Activated CD4-positive, alpha-beta T cell treated with anti-CD3 and anti-CD28 coated beads, Interleukin-2, amount 10 ng/mL, durations not matched to agents 24 days and 14 days (primary cell): ENCODE measurements at places on chromosomes 13 and 19. TPM values are rescaled to one million over a fixed set of nuclear protein-coding genes. Genes with fewer than 3 reads are reported as not detected.

GRCh38 chr13:113926301-113926761 lies 47.5 kb downstream of the C13orf46 start:
- no peak for DNase-seq

GRCh38 chr19:55253842-55254624 lies 4.8 kb downstream of the PPP6R1 start:
- DNase-seq, result peak; percentile 89

- DNase-seq, result no peak
Observed at GRCh38 chr19:51786646-51787494, 8.1 kb upstream of the FPR3 start.

- no peak for DNase-seq
Observed at GRCh38 chr13:72567566-72567965, 159.9 kb downstream of the MZT1 start.

DNA sequence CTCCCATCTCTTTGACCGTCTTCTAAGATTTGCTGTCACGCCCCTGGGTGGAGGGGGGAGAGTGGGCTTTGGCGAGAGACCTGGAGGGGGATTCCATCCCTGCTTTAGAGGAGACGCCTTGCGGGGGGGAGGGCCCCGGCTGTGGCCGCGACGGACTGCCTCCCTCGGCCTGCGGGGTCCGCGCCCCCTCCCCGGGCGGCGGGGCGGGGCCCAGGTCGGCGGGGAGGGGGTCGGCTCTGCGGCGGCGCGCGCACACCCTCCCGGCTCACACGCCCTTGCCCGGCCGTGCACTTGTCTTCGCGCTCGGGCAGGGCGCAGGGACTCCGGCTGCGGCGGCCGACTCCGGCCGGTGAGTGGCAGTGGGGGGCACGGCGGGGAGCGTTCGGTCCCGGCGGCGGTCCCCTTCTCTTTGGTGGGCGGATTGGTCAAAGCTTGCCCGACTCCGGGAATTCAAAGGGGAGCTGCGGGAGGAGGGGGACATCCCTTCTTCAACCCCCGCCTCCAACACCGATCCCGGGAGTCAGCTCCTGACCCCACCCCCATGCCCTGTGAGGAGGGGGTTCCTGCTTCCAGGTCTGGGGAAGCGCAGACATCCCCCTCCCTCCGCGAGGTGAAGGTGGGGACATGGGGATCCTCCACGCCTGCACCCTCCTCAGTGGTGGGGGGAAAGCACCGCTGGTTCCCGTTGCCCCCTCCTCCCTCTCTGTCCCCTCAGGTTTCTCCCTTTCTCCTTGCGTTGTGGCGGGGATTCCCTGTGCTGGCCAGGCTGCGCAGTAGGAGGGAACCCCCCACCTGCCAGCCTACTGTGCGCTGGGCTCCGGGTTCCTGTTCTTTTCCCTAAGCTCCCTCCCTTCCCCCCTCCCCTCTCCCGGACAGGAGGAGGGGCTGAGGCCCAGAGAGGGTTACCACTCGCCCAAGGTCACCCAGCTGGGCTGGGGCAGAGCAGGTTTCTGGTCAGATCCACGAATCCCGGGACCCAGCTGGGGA lies 14.6 kb upstream of the KCNN1 start:
- peak; percentile 64 for DNase-seq

- DNase-seq, result no peak
Observed at GRCh38 chr19:35738021-35738886, 4.0 kb downstream of the IGFLR1 start.

DNA sequence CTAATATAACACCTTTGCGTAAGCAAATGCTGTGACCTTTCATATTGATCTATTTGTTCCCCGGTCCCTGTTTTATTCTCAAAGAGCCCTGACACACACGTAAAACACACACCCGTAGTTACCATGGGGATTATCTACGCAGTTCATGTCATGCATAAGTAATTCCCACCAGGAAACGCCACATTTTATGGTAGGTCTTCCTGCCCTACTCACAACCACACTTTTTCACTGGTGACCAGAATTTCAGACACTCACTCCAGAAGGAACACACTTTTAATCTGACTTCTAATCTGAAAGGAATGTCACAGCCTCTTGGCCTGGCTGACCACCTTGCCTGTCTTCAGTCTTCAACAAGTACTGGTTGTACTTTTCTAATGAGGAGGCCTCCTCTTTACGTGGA lies 46.8 kb downstream of the SLC7A1 start:
- DNase-seq, result no peak

DNA sequence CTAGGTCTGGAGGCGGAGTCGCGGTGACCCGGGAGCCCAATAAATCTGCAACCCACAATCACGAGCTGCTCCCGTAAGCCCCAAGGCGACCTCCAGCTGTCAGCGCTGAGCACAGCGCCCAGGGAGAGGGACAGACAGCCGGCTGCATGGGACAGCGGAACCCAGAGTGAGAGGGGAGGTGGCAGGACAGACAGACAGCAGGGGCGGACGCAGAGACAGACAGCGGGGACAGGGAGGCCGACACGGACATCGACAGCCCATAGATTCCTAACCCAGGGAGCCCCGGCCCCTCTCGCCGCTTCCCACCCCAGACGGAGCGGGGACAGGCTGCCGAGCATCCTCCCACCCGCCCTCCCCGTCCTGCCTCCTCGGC lies at the start of gene SLC5A5:
Gene SLC5A5, plus strand, starts transcription at position 68 of the 373 bp plus-strand sequence. CDS start 375 bp downstream, outside the sequence.
- DNase-seq, result peak; percentile 75

GRCh38 chr19:4534836-4535658 lies at the start of gene PLIN5:
Gene PLIN5 (minus strand): TSS chr19:4535224. CDS start chr19:4534074, 1,150 bp downstream.
- peak; percentile 70 for DNase-seq

- no peak for DNase-seq
Observed at GRCh38 chr13:75934889-75935288, 298.8 kb downstream of the LMO7 start.

- no peak for DNase-seq
Observed at GRCh38 chr13:76667551-76667950, 218.7 kb downstream of the KCTD12 start.

- DNase-seq, result no peak
Observed at GRCh38 chr13:77619655-77620054, 77.8 kb upstream of the SLAIN1 start.

DNA sequence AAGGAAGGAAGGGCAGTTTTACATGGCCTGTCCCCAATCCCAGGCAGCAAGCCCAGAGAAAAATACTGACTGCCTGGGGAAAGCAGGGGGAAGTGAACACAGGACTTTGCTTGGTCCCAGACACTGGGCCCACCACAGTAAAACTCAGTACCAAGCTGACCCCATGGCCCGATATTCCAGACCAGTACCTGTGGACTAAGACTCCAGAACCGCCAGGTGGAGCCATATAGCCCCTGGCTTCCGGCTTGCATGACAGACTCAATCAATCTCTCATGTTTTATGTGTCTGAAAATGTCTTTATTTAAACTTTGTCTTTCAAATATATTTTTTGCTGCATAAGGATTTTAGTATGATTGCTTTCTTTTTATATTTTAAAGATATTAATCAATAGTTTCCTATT lies 767.9 kb upstream of the SLITRK6 start:
- DNase-seq, result no peak

GRCh38 chr19:47819858-47820257 lies 1.9 kb upstream of the CRX start:
- DNase-seq, result no peak

- no peak for DNase-seq
Observed at GRCh38 chr19:5282901-5283300, 57.7 kb downstream of the PTPRS start.

DNA sequence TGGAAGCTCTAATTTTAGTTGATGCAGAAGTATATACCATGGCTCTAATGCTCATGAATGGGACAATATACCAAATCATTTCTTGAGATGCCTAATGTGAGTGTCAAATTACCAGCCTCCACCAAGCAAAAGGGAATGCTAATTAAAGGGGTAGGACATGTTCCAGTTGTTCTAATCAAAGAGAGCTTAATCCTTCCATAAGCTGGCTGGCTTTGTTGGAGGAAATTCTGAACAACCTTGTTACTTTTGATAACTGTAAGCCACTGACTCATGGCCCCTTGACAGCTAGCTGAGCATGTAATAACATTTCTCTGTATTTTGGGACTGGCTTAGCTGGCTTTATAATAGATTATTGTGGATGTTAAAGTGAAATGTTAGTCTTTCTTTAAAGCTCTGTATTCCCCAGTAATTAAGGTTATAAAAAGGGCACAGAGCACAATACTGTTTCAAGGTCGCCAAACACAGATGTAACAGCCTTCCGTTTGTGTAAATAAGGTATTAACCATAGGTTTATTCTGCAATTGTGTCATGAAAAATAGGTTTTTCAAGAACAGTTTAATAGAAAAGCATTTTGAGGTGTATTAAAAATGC lies 1194.0 kb downstream of the PCDH9 start:
- DNase-seq, result no peak

GRCh38 chr13:50955241-50955640 lies 45.6 kb downstream of the RNASEH2B start:
- no peak for DNase-seq

DNA sequence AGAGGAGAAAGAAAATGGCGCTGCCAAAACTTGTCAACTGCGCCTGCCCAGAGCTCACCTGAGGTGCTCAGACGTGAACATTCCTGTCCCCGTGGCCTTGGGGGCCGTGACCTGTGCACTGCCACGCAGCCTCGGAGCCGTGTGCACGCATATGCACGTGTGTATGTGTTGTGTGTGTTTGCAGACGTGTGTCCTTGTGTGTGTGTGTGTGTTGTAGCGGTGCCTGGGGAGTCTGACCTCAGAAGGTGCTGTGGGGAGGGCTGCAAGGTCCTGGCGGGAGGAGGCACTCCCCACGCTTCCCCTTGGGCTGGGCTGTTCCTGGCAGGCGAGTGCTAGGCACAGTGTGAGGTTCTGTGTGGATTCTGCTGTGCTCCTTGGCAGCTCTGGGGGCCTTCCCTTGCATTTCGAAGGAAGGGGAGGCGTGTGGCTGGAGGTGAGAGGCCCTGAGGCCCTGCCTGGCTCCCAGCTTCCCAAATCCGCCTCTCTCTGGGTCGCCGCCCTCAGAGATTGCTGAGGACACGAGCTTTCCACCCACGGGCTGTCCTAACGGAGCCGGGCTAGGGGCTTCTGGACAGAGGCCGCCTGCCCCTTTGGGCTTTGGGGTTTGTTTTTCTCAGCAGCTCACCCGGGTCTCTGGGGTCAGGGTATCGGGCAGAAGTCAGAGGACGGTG lies 4.5 kb downstream of the BSG start:
- no peak for DNase-seq

GRCh38 chr19:45161738-45162607 lies 1.2 kb upstream of the NKPD1 start:
- DNase-seq, result no peak

- no peak for DNase-seq
Observed at GRCh38 chr19:16506961-16507360, 10.8 kb downstream of the C19orf44 start.

DNA sequence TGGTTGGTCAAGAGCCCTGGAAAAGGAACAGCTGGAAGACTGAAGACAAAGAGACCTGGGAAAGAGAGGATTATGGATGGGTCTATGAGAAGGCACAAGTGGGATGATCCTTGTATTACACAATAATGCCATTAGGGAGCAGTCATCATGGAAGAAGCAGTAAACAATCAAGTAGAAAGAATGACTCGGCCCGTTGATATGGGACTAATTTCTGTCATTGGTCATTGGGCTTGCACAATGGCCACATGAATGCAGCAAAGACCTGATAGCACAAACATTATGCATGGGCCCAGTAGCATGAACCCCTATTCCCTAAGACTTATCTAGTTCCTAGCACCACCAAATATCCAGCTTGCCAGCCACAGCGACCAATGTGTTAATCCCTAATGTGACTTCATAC lies 390.3 kb upstream of the ZNF507 start:
- DNase-seq, result no peak

DNA sequence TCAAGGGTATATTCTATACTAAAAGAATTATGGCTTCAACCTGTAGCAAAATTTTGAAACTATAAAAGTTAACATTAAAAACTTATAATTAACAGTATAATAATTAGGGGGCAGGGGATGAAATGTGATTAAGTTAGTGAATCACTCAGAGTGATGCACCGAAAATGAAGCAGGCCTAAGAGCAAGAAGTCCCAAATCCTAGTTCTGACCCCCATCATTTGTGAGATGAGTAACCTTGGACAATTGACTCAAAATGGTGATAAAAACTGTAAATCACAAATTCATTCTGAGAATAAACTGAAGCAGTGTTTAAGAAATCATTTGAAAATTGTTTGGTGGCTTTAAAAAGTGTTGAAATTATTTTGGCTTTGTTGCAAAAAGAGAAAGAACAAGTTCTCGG lies 56.8 kb downstream of the KLF12 start:
- no peak for DNase-seq

DNA sequence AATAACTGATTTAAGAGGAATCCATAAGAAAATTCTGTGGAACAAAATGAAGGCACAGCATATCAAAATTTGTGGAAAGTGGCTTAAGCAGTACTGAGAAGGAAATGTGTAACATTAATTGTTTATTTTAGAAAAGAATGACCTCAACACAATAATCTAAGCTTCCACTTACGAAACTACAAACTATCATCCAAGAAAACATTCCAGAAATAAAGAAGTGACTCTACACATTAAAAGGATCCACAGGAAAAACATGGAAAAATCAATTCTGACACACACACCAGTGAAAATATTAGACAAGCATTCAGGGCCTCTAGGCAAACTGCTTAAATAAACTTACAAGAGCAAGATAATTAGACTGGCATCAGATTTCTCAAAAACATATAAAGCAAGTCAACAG lies 14.0 kb downstream of the EXOSC8 start:
- no peak for DNase-seq

DNA sequence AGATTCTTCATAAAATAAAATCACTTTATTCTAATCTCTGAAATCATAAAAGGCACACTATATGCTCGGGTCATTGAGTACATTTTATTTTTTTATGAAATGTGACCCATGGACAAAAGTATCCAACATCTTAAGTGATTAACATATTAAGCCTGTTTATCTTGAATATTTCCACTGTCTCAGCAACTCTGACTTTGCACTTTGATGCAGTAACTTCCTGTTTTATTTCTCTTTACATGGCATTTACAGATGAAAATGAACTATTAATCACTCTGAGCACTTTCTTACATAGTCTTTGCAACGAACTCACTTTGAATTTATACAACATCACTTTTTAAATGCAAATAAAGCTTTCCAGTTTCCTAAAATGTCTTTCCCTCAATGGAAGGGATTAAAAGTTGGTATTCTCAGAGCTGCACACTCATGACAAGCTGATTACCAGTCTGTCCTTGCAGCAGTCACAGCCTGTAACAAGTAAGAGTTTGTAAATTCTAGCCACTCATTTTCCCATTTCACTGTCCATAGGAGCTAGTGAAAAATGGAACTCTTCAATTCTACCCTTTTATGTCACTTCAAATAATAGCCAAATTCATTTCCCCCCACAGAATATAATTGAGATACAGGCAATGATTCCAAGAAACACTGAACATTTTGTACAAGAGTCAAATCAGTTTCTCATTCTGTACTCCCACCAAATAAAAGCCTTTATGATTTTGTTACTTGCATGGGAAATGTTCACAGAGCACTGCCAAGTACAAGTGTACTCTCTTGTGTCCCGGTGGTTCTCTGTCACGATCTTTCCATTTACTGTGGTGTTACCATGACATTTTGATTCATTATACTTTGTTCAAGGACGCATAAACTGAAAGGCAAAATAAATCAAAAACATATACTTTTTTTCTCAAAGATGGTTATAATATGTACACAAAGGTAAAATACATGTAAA lies 1968.9 kb downstream of the PCDH9 start:
- DNase-seq, result no peak

Gene ADGRE3
- not detected in 2 replicates for total RNA-seq

Gene RGL3
- not detected in 2 replicates for total RNA-seq

Gene CPB2
- not detected in 2 replicates for total RNA-seq

Gene C19orf73
- total RNA-seq, result 2.0 and 2.5 TPM in 2 replicates

Gene PRR19
- total RNA-seq, result 1.3 and 1.6 TPM in 2 replicates

Gene COL5A3
- 0.59 and 0.63 TPM in 2 replicates for total RNA-seq

Gene FGF14
- total RNA-seq, result not detected in 2 replicates

Gene SCGB2B2
- total RNA-seq, result 0.24 and 0.40 TPM in 2 replicates

Gene ZNF135
- total RNA-seq, result 0.05 TPM in 1 of 2 replicates, not detected in the other

Gene HSH2D
- 22.7 and 23.1 TPM in 2 replicates for total RNA-seq

Gene CYP4F8
- not detected in 2 replicates for total RNA-seq

Gene CLEC4G
- not detected in 2 replicates for total RNA-seq

Gene DCT
- 0.05 TPM in 1 of 2 replicates, not detected in the other for total RNA-seq
